ENCODE measurements at places on chromosomes 11 and 22.

GRCh38 chr11:128625746-128626145 lies 38.4 kb upstream of the ETS1 start:
- no peak for DNase-seq

- no peak for DNase-seq
These were observed 15.7 kb upstream of the OPCML start for GRCh38 chr11:133547808-133548494.

- DNase-seq = no peak
These were observed 51.1 kb downstream of the MUC6 start for GRCh38 chr11:985406-985805.

- DNase-seq = no peak
These were observed 4.7 kb upstream of the TCF20 start for GRCh38 chr22:42275176-42275575.

GRCh38 chr11:131389582-131389981 lies 19.2 kb downstream of the NTM start:
- DNase-seq = no peak

DNA sequence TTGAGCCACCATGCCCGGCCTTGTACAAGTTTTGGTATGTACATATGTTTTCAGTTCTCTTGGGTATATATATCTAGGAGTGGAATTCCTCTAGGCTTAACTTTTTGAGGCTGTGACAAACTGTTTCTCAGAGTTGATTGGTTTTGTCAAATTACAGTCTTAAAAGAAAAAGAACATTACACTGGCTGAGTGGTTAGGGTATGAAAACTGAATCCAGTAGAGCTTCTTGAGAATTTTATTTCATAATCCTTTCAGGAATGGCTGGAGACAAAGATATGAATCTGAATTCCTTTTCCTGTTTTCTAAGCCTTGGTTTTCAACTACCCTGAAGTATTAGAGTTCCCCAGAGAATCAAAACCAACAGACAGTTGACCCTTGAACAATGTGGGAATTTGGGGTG lies 6.5 kb downstream of the METTL15 start:
- DNase-seq = no peak

DNA sequence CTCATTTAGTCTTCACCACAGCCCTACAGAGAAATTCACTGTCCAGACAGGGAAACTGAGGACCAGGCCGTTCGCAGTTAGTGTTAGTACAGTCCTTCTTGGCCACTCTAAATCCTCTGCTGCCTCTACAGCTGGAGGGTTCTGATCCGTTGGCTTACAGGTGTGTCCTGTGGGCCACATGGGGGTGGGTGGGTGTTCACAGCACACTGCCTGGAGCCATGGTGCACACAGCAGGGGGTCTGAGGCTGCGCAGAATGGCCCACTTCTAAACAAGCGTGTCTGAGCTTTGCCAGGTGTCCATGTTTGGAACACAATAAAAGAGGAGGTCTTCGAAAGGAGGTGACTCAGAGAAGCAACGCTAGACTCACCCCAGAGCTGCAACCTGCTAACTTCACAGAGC lies 249.0 kb downstream of the ST3GAL4 start:
- DNase-seq = no peak

GRCh38 chr11:19844806-19845205 lies 132.2 kb downstream of the NAV2 start:
- no peak for DNase-seq

DNA sequence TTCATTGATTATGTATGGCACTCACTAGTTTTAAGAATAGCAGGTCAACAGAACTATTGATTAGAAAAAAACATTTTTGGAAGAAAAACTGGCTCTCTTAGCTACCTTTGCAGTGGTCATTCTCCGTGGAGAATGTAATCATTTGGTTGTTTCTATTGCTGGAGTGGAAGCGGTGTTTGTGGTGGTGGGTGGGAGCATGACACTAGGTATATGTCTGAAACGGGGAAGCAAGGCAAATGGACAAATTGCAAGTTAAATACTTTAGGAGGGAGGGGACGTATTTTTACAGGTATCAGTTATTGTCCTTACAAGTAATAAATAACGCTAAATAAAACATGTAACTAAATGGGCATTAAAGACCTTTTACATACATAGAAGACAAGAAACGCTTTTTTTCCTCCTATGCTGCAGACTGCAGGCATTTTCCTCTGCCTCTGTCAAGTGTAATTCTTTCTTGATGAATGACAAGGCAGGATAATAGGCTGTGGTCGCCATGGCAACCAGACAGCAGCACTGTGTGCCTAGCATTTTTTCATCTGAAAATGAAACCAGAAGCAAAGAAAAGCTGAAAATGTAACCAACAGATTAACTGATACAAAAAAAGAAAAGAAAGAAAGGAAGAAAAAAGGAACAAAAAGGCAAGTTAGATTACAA lies 46.2 kb downstream of the BLID start:
- no peak for DNase-seq

GRCh38 chr11:62851807-62852522 lies 12.6 kb upstream of the WDR74 start:
- DNase-seq = no peak

DNA sequence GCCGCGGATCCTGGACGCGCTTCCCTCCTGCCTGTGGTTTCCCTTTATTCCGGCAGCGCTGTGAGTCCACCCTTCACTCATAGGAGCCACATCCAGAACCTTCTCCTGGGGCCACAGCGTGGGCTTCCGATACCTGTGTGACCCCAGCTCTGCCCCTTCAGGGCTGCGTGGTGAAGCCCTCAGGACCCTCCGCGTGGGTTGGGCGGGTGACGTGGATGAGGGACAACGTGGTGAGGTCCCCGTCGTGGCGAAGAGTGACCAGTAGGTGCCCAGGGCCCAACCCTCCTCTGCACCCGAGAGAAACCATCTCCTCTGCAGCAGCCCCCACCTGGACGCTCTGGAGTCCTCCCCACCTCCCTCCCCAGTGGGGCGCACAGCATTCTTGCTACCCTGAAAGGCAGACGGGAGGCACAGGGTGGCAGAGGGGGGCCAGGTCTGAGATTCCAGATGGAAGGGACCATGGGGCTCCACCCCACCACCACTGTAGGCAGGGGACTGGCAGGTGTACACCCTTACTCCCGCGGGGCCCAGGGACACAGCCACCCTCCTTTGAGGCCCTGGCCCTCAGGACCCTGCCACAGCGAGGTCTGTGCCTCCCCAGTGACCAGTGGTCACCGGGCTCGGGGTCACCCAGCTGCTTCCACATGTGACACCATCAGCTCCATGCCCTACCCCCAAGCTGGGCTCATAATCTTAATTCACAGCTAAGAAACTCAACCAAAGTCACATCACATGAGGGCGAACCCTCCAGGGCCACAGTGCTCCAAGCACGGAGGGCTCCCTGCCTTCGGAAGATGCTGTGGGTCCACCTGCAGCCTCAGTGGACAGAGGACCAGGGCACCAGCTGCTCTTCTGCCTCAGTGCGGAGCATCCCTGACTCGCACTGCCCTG lies 3.4 kb upstream of the ZBED4 start:
- DNase-seq = no peak

DNA sequence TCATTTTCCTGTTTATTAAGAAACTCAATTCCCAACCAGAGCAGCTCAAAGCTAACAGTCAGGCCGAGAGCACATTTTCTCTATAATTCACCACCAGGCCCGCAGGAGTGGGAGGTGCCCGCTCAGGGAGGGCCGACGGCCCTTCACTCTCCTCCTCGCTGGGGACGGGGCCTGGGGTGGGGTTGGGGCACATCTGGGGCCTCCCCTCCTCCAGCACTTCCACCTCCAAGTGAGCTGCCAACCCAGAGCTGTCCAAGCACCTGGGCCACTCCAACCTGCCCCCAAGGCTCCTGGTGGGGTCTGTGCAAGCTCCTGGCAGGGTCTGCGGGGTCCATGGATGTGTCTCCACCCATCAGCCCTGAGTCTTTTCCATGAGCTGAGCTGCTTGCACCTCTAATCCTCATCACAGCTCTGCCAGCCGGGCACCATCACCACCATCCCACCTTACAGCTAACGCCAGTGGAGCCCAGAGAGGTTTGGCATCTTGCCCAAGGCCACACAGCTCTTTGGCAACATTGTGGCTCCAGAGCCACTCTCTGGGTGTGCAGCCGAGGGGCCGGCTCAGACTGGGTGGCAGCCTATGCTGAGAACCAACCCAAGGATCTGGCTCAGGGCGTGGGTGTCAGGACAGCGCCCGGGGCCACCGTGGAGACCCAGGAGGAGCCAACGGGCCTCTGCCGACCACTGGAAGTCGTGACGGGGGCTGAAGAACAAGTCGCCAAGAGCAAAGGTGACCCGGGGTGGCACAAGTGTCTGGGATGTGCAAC lies 193.5 kb downstream of the BRD1 start:
- no peak for DNase-seq

DNA sequence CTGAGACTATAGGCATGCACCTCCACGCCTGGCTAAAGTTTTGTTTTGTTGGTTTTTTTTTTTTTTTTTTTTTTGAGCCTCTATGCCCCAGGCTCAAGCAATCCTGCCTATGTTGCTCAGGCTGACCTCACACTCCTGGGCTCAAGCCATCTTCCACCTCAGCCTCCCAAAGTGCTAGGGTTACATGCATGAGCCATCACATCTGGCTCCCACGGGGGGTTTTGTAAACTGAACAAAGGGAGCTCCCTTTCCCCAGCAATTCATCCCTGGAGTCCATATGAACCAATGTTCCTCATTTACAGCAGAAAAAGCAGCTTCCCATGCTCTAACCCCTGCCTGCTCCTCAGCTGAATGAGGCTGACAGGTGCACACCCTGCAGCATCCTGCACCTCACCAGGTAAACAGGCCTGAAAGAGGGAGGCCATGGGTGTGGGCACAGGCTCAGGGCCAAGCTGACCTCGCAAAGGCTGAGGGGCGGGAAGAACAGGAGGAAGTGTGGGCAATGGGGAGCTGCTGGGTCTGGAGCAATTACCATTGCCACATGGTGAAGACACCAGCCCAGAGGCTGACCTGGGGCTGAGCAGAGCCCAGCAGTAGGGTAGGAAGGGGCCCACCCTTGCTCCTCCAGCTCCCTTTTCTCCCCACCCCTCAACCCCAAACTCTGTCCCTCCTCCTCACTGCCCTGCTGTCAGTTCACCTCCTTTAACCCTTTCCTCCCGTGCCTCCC lies 58.2 kb downstream of the RBX1 start:
- DNase-seq = no peak

GRCh38 chr11:86678296-86678695 lies 5.9 kb upstream of the ME3 start:
- no peak for DNase-seq

DNA sequence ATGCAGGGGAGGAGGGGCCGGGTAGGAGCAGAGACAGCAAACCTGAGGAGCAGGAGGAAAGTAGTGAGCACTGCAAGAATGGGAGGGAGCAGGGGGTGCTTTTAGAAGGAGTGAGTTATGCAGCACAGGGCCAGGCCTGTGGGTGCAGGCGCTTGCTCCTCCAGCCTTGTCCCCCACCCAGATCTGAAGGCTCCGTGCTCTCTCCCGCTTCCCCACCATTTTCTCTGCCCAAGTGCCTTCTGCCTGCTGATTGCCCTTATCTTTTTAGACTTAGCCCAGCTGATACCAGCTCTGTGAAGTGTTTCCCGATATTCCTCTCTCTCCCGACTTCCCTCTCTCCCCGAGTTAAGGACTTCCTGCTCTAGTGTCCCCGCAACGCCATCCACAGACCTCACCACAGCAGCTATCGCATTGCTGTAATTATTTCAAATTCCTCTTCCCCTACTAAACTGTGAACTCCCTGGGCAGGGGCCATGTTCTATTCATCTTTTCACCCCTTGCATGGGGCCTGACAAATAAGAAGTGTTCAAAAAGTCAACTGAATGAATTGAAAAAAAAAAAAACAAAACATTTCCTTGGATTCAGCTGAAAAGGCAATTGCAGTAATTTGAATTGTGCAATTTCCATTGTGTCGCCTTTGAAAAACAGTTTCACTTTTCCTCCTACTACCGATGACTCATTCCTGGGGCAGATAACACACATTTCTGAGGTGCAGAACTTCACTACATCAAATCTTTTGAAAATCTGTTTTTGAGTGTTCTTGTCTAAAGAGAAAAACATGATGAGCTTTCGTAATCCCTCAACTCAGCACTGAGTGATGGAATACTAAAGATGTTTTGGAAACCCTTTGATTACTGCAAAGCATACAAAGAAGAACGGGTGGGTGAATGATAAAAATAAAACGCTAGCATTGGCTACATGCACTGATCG lies 69.7 kb upstream of the BMAL1 start:
- no peak for DNase-seq

DNA sequence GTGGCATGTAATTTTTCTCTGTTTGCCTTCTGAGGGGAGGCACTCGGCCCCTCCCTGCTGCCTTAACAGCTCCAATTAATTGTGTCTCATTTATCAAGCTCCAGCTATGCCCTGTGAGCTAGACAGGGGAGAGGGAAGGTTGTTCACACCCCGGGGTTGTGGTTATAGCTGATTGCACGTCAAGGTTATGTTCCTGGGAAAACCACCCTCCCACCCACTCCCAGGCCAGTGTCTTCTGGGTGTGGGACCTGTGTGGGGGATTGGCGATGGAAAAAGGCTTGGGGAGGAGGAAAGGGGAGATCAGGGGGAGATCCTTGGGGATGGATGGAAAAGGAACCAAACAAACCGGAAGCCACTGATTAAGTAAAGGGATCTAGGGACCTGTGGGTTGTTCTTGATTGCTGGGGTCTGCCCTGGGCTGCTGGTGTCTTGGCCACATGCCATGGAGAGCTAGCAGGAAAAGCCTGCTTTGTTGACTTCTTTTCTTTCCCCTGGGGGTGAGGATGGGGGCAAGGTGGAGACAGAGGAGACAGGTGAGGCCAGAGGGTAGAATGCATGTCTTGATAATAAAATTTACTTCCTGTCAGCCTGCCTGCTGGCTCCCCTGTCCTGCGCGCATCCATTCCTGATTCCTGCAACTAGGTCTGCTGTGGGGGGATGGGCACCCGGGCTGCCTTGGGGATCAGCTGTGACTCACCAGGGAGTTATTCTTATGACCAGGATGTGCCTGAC lies 13.5 kb upstream of the SORL1-AS1 start:
- no peak for DNase-seq

DNA sequence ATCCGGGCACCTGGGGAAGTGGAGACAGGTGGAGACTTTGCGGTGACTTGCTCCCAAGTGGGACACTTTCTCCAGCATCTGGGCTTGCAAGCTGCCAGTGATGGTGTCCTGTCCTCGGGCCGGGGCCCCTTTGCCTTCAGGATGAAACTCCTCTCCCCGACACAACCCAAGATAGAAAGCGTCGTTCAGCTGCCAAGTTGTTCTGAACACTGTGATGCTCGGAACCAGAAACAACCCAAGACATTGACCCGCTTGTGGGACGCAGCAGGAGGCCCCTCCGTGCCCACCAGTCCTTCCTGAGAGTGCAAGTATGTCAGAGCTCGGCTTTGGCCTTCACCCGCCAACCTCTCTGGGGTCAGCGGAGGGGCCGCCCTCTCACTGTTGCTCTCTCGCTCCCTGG lies 31.3 kb downstream of the LINC01488 start:
- no peak for DNase-seq

DNA sequence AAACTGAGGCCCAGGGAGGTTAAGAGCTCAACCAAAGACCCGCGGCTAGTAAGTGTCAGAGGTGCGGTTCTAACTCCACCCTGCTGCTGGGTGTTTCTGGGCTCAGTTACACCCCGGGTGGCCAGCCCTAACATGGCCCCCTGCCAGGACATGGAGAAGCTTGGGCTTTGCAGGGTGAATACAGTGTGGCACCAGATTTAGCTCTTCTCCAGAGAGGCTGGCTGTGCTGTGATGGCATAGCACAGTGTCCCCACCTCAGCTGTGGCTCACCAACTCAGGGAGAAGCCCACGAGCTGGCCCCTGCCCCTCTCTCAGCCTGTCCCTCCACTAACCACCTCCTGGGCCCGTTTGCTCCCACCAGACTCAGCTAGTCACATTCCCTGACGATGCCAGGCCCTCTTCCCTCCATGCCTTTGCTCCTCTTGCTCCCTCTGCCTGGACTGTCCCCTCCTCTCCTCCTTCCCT lies 7.0 kb downstream of the UCP3 start:
- no peak for DNase-seq

All from effector memory CD8-positive, alpha-beta T cell (primary cell).